ENCODE measurements at places on chromosomes 6 and 20.

DNA sequence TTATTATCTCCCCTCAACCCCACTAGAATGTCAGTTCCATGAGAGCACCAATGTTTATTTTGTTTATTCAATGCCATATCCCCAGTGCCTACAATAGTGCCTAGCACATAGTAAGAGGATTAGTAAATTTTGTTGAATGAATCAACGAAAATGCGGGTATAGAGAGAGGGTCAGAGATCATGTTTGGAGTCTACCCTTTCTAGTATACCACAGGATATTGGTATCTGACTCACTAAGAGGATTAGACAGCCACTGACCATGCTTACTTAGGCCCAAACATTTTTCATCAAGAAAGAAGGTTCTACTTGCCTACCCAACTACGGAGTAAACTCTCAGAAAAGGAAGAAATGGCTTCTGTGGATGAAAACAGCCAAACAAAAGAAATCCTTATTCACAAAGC, 356.8 kb downstream of the BTBD9 start:
- no peak for DNase-seq

DNA sequence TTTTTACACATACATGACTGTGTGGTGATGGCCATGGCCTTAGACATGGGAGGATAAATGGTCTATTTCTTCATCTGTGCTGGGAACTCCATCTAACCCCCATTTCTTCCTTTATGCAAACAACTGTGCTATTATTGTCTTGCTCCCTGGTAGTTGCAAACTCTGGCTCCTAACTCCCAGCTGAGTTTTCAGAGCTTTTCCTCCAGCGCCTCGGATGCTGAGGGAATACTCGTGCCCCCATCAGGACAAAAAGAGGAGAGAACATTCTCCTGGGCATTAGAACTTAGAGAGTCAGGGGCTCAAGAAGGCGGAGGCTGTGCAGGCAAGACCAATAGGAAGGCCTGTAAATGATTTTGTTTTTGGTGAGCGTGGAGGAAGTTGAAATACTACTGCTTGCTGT, 2.1 kb downstream of the DAAM2 start:
- no peak for DNase-seq

DNA sequence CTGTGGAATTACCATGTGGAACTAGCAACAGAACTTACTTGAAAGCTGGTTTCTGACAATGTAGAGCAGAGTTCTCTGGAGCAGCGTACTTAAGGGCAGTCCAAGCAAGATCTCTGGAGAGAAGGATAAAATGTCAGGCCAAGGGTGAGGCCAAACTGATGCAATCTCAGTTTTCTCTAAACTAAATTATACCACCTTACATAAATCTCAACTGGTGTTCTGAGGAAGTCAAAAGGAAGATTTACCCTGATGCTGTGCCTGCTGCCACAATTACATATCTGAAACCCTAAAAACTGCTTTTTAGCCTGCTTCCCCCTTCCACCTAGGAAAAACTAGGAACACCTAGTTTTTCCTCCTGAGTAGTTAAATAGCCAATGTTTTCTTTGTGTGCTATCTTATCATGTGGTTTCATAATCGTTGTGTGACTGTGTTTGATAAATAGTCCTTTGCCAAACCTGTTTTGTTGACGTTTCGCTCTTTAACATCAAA, 28.1 kb downstream of the NCOA7 start:
- DNase-seq, result no peak

DNA sequence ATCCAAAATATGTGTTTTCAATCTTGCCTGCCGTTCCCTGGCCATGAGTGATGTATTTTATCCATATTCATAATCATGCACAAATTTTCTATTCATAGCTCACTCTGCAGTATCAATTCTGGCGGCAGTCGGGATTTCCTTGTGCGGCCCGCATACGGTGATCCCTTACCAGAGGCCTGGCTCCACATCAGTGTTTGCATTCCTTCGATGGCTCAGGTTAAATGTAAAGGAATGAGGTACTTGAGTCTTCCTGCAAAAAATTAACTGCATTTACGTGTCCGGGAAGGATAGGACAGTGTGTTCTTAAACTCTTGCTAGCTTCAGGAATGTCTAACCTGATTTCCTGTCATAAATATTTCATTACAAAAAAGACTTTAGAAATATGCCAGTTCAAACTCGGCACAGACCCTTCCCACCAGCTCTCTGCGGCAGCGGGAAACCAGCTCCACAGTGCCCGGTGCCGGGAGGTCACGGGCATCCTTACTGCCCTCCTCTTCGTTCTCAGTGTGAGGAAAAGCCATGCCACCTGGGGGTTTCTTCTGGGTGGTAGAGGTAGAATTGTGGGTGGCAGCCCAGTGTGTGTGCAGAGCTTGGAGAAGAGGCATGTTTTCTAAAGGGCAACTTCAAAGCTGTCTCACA, 154.5 kb downstream of the MOXD1 start:
- DNase-seq, result no peak

- DNase-seq, result no peak
Observed at GRCh38 chr6:22079783-22080182, 217.1 kb downstream of the PRL start.

GRCh38 chr6:63573899-63574553, 1.7 kb downstream of the LOC128125822 start:
- no peak for DNase-seq

- no peak for DNase-seq
Observed at GRCh38 chr6:41791305-41791704, 3.8 kb downstream of the TOMM6 start.
